ENCODE measurements at places on chromosomes 13 and 19. TPM values are rescaled to one million over a fixed set of nuclear protein-coding genes. Genes with fewer than 3 reads are reported as not detected.

Gene AKT1S1
- 33.8 TPM for total RNA-seq

Gene PLPPR2
- 7.1 TPM for total RNA-seq

Gene AMH
- 2.7 TPM for total RNA-seq

Gene FSD1
- total RNA-seq, result 2.9 TPM

Gene SULT2B1
- not detected for total RNA-seq

Gene ZNF793
- 5.4 TPM for total RNA-seq

Gene C2CD4C
- total RNA-seq, result not detected

Gene PTH2
- not detected for total RNA-seq

Gene ACER1
- 1.5 TPM for total RNA-seq

Gene MBD3L5
- total RNA-seq, result not detected

Gene GPC6
- total RNA-seq, result not detected

Gene SLITRK5
- total RNA-seq, result 0.21 TPM

Gene SPIB
- 3.0 TPM for total RNA-seq

Gene FUT1
- total RNA-seq, result 0.16 TPM

Gene ATP8A2
- total RNA-seq, result 0.20 TPM

Gene CRB3
- 1.4 TPM for total RNA-seq

Gene OR7D2
- not detected for total RNA-seq

Gene CDC42EP5
- not detected for total RNA-seq

Gene GGN
- not detected for total RNA-seq

Gene KLF5
- total RNA-seq, result 3.7 TPM

Gene MRPL54
- 63.9 TPM for total RNA-seq

Gene S1PR5
- 0.50 TPM for total RNA-seq

Gene SLC44A2
- total RNA-seq, result 186 TPM

Gene LILRB5
- total RNA-seq, result 0.20 TPM

Gene FARP1
- 0.76 TPM for total RNA-seq

Gene CASP14
- total RNA-seq, result not detected

Gene LRFN3
- 8.7 TPM for total RNA-seq

Gene CPB2
- total RNA-seq, result not detected

Gene SHISA7
- total RNA-seq, result not detected

Gene CEACAM8
- not detected for total RNA-seq

Gene ADAMTSL5
- total RNA-seq, result 2.9 TPM

Gene KIR3DL1
- total RNA-seq, result not detected

Gene KIR2DL4
- total RNA-seq, result not detected

Gene ZNF763
- total RNA-seq, result 1.5 TPM

Gene LILRA1
- 0.65 TPM for total RNA-seq

Gene LINGO3
- total RNA-seq, result 0.29 TPM

Gene IGFL1
- not detected for total RNA-seq

Gene LRRC4B
- not detected for total RNA-seq

Gene NXNL1
- total RNA-seq, result not detected

Gene SPACA4
- total RNA-seq, result not detected
